ENCODE measurements at places on chromosomes 5 and 9. TPM values are rescaled to one million over a fixed set of nuclear protein-coding genes. Genes with fewer than 3 reads are reported as not detected.

The FAM200C gene
- total RNA-seq = 10.4 TPM

The ADAMTSL1 gene
- 5.8 TPM for total RNA-seq

The TEK gene
- 8.0 TPM for total RNA-seq

The KLF4 gene
- total RNA-seq = 2.7 TPM

The PLAC8L1 gene
- 1.7 TPM for total RNA-seq

The FRMD3 gene
- 11.8 TPM for total RNA-seq

The GGTA1 gene
- 5.7 TPM for total RNA-seq

The AQP3 gene
- 0.50 TPM for total RNA-seq

The NUDT2 gene
- total RNA-seq = 19.1 TPM

The DMRT3 gene
- 1.3 TPM for total RNA-seq

The FAM193B gene
- total RNA-seq = 113 TPM

The PCDHAC2 gene
- 26.3 TPM for total RNA-seq

The GPR21 gene
- total RNA-seq = 5.6 TPM

The FCN1 gene
- 1.0 TPM for total RNA-seq

The PCDHA12 gene
- total RNA-seq = 5.7 TPM

The PCDHB13 gene
- total RNA-seq = 12.9 TPM

The PCDH1 gene
- total RNA-seq = 81.8 TPM

The IL31RA gene
- total RNA-seq = not detected

The ENTPD8 gene
- total RNA-seq = not detected

The HBEGF gene
- 8.6 TPM for total RNA-seq

The NIPAL4 gene
- 4.1 TPM for total RNA-seq

The OLFM1 gene
- total RNA-seq = 492 TPM
